Activated naive CD8-positive, alpha-beta T cell treated with anti-CD3 and anti-CD28 coated beads for 36 hours (primary cell): ENCODE measurements at places on chromosomes 4 and X.

GRCh38 chrX:36528661-36529060 lies 479.5 kb upstream of the FAM47C start:
- no peak for DNase-seq

DNA sequence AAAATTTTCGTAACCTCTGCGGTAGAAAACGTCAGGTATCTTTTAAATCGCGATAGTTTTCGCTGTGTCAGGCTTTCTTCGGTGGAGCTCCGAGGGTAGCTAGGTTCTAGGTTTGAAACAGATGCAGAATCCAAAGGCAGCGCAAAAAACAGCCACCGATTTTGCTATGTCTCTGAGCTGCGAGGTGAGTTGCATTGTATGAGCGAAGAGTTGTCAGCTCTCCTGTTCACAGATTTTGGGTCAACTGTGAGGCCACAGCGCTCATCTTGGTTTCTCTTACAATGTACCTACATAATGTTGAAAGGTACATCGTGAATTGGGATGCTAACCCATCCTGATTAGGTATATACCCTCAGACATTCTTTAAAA lies 486 bp downstream of the CLCN3 start:
- DNase-seq: peak; percentile 5

GRCh38 chr4:139728840-139729239 lies 63.2 kb downstream of the MGST2 start:
- no peak for DNase-seq

DNA sequence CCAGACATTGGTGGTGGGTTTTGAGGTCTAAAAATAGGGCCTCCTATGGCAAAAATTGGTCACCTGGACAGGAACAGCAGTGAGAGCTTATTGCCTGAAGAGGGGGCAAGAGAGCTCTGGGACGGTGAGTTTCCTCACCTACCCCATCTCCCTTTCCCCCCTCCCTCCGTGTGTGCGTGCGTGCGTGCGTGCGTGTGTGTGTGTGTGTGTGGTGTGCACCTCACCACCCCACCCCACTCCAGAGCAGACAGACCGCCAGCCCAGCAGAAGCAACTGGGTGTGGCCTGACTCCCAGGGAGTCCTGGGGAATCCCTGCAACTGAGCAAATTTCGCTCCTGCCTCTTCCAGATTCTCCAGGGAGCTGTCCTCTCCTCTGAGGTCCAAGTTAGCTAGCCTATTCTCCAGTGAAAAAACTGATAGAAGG lies 44.7 kb downstream of the PRPS1 start:
- peak; percentile 71 for DNase-seq

GRCh38 chr4:10803713-10804343 lies 119.3 kb upstream of the CLNK start:
- DNase-seq: no peak

DNA sequence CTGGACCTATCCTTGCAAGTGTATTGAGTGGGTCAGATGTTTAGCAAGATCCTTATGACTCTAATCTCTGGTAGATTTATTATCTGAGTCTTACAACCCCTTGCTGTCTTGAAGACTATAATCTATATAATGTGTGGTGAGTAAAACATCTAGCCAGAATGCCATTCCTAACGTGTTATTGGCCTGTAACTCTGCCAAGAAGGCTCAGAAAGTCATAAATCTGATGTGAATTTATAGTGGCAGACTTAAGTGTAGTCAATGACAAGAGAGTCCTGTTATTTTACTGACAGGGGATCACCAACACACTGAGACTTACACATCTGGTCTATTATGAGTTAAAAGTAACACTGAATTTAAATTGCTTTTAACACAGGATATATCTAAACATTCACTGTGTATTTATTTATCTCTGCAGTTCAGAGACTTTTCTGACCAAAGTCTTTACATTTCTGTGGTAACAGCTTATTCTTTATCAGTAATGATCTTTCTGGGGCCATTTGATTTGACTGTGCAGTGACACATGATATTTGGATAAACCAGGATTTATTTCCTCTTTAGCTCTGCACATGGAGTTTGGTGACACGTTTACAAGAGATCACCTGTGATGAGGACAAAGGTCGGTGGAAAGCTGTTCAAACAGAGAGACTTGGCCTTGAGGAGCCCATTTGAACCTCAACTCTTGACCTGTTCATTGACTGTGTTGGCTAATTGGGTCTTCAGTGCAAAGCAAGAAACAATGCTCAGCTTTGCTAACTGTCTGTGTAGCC lies 415.8 kb downstream of the STIM2 start:
- no peak for DNase-seq

DNA sequence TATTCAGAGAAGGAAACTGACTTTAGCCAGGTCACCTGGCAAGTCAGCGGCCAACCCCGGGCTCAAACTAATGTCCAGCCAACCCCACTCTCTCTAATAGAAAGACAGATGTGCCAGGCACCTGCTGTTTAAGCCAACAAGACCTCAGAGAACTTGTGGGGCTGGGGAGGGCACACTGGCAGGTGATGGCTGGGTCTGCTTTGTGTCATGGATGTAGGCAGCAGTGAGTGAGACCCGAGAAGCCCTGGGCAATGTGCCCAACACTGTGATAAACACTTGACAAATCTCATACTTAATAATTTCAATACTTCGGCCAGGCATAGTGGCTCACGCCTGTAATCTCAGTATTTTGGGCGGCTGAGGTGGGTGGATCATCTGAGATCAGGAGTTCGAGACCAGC lies 9.0 kb upstream of the CD99L2 start:
- DNase-seq: no peak

DNA sequence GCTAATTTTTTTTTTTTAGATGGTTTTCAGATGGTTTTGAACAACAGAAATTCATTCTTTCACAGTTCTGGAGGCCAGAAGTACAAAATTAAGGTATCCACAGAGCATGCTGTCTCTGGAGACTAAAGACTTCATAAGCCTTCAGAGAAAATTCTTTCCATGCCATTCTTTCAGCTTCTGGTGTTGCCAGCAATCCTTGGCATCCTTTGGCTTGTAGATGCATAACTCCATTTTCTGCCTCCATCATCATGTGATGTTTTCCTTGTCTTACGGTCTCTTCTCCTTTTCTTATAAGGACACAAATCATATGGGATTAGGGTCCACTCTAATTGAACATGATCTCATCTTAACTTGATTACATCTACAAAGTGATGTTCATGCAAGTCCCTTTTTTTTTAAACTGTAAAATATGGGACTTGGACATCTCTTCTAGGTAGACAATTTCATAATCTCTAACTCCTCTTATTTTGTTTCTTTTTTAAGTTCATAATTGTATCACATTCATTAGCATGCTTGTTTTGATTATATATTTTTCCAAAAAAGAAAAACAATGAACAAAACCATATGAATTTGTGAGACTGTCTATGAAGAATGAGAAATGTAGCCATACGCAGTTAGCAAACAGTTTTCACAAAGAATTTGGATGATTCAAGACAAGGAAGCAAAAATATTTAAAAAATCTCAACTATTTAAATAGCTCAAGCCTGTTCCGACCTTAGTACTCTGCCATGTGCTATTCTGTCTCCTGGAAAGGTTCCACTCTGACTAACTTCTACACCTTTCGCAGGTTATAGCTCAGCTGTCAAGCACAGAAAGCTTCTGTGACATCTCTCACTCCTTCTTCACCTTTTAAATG lies 53.1 kb upstream of the GIMD1 start:
- DNase-seq: no peak

GRCh38 chr4:98565681-98566301 lies 92.6 kb downstream of the TSPAN5 start:
- DNase-seq: no peak

GRCh38 chr4:4316150-4316495 lies 26.1 kb downstream of the ZBTB49 start:
- no peak for DNase-seq

DNA sequence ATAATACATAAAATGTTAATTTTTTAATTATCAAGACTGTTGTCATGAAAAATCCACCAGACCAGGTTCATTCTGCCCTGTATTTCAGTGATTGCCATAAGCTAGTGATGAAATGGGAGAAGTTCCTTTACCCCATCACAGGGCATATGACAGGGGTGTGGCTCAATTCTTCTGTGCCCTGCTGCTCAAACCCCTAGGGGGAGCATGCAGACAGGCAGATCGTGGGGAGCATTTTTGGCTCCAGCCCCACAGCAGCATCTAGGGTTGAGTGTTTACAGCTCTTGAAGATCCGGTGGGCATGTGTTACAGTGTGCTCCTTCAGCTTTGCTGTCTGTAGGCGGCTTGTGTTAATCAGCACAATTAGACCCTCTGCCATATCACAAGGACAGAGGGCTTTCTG lies 700.7 kb downstream of the PCDH18 start:
- no peak for DNase-seq

- DNase-seq: no peak
These were observed 39.5 kb upstream of the RASL11B start for GRCh38 chr4:52822583-52822971.

DNA sequence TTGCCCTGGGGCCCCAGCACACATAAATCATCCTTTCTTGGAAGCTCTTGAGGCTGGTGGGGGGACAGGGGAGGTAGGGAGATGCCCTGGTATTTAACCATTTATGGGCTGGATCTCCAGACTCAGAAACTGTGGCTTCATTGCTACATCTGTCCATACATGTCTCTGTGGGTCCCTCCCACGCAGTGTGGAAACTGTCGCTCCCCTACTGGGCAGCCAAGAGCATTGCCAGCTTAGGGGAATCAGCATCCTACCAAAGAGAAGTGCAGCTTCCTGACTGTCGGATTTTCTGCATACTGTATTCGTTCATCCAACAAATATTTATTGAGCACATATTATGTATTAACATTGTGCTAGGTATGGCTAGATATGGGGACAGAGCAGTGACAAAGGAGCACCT lies 3.7 kb downstream of the GRIPAP1 start:
- no peak for DNase-seq

- DNase-seq: no peak
These were observed 218.1 kb downstream of the TLL1 start for GRCh38 chr4:166091146-166091545.

GRCh38 chr4:156764145-156764544 lies 207.5 kb downstream of the PDGFC start:
- no peak for DNase-seq

DNA sequence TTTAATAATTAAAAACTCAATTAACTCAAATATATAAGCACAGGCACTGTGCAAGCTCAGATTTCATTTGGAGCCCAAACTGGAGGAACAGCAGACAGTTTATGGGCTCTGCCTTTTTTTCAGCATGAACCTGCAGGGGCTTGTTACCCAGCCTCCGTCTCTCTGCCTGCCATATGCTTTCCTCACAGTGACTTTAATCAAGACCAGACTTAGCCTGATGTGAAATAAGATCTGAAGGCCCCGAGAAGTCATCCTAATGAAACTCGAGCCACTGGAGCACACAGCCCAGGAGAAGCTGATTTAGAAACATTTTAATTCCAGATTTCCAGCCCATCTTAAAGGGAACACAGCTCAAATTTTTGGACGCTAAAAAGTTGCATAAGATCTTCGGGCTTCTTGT lies 55.6 kb downstream of the SPATA18 start:
- DNase-seq: no peak

- no peak for DNase-seq
These were observed 757.0 kb downstream of the TRAM1L1 start for GRCh38 chr4:116328261-116328860.

DNA sequence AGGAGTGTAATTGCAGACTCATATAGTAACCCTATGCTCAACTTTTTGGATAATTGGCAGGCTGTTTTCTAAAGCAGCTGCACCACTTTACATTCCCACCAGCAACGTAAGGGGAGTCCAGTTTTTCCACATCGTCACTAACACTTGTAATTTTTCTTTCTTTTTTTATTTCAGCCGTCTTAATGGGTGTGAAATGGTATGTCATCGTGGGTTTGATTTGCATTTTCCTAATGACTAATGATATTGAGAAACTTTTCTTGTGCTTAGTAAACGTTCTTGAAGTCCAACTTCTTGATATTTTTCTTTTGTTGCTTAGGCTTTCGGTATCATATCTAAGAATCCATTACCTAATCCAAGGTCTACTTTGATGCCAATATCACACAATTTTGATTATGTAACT lies 95.3 kb upstream of the IL1RAPL1 start:
- no peak for DNase-seq

GRCh38 chr4:48791313-48791712 lies 11.2 kb upstream of the FRYL start:
- DNase-seq: no peak

DNA sequence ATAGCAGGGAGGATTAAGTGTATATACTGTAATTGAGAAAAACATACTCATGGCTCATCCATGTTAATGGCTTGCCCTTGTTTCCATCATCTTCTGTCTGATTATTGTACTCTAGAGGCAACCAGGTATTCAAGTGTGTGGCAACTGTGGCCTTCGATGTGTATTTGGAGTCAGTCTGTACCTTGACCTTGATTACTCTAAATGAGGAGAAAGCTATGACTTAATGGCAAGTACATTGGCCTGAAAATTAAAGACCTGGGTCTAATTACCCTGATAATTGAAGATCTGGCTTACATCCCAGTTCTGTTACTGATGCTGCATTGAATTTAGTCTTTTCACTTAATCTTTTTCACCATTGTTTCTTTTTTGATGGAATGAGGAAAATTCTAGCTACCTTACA lies 409.2 kb downstream of the CCSER1 start:
- DNase-seq: no peak

DNA sequence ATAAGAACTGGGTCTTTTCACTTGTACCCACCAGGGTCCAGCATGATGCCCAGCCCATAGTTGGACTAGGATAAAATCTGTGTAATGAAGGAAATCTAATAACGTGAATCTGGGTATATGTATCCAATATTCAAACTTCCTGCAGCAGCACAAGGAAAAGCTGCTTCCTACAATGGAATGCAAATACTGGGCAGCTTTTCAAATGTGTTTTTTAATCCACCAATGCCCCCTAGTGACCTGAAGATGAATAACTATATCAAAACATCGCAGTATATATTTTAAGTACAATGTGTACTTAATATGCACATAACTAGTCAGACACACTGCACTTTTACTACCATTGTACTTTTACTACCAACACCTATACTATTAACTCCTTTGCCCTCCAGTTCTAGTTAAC lies 5.3 kb downstream of the APOO start:
- no peak for DNase-seq

DNA sequence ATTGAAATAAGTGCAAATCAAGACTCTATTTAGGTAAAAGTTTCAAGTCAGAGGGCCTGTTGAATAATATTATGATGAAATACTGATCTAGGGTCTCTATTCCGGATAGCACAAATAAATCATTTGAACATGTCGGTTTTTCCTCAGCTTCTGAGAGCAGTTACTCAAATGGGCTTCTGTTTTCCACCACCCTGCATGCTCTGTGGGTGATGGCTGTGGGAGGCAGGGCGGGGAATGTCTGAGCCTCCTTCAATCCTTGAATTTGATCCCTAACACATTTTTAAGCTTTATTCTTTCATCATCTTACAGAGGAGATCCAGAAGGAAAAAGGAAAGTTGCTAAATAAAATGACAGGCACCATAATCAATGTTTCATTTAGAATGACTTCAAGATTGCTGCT lies 8.5 kb downstream of the UNC5C start:
- no peak for DNase-seq

GRCh38 chrX:118943102-118943501 lies 31.3 kb upstream of the LONRF3 start:
- DNase-seq: no peak

- no peak for DNase-seq
These were observed 709.0 kb downstream of the KLHL13 start for GRCh38 chrX:117407449-117408150.
